ENCODE measurements at places on chromosomes 6 and 20.

GRCh38 chr20:20446001-20446400 lies 78.1 kb downstream of the INSM1 start:
- DNase-seq: no peak

GRCh38 chr20:3645309-3646066 lies 17.7 kb downstream of the GFRA4 start:
- no peak for DNase-seq

- DNase-seq: no peak
Observed at GRCh38 chr20:59429396-59429795, 129.0 kb downstream of the EDN3 start.

DNA sequence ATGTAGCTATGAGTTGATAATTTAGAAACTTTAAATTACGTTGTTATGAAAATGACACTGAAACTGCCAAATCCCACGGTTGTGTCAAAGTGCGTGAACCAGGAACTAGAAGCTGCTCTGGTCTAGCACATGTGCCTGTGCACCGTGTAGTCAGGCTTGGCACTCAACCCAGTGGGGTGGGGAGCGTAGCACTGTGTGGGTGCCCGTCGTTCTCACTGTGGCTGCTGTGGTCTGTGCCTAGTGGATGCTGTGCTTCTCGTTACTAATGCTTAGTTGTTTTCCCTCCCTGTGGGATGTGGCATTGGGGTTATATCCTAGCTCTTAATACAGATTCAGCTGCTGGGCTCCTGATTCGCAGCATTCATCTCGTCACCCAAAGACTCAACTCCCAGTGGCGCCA lies 46.2 kb upstream of the ADIG start:
- DNase-seq: no peak

DNA sequence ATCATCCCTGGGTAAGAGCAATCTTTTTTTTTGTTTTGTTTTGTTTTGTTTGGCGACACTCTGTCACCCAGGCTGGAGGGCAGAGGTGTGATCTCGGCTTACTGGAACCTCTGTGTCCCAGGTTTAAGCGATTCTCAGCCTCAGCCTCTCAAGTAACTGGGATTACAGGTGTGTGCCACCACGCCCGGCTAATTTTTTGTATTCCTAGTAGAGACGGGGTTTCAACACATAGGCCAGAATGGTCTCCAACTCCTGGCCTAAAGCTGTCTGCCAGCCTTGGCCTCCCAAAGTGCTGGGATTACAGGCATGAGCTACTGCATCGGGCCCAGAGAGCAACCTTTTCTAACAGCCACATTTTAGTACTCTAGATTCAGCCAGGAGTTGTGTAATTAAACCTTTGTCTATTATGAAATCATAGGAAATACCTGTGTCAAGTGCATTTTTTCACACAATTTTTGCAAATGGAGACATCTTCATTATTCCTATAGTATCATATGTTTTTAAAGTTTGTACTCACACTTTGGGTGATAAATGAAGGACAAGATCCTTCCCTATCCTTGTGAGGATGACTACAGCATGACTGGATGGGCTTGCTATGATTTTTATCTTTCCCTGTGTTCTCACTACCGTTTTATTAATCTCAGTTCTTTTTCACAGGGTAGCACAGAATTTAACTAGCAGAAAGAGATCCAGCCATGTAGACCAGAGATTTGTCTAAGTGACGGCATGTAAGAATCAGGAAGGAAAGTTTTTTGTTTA lies 82.6 kb downstream of the OR2B2 start:
- DNase-seq: no peak

DNA sequence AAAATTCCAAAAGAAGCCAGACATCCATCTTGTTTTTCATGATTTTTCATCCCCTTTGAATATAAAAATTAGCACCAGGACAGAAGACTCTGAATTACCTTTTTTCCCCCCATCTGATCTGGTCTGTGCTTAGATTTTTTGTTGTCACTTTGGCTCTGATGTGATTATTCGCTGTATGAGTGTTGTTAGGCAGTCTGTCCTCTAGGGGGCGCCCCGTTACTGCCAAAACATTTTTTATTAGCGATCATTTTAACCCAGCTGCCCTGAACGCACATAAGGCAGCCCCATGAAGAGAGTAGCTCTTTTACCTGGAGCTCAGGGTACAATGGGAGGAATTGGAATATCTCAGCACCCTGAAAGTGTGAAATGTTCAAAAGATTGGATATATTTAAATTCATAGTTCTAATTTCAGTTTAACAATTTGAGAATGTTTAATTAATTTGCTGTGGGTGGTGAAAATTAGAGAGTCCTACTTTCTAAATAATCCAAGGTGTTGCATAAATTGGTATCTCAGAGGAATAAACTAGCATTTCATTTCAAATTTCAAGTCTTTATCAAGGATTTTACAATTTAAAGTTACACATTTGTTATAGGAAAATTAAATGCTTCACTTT lies 60.8 kb downstream of the PRPH2 start:
- DNase-seq: peak; percentile 27

DNA sequence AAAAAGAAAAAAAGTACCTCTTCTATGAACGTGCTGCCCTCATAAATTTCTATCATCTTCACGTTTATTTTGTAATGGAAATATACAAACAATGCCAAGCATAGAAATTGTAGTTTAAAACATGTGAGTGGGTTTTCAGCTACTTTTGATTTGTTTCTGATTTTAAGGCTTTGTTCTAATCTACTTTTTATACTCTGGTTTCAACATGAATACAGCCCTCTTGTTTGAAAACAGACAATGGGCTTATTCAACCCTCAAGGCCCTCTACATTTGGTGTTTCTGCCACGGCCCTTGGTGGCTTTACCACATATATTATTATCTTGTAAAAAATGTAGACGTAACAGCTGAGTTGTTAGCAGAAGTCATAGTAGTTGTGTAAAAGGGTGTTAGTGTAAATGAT lies 153.9 kb downstream of the SOX4 start:
- DNase-seq: no peak

DNA sequence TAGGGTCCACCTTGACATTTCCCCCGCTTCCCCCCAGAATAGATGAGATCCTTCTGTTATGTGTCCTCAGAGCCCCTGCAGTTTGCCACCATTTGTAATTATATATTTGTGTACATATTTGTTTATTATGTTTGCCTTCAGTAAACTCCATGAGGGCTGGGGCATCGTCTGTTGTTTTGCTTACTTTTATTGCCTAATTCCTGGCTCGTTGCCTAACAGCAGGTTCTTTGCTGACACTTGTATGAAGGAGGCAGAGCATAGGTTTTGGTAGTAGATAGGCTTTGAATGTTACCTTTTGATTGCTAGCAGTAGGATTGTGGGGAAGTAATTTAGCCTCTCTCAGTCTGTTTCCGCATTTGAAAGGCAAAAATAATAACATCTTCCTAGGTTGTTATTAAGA lies 9.9 kb downstream of the MAP3K4 start:
- no peak for DNase-seq

GRCh38 chr6:87738744-87739143 lies 36.7 kb upstream of the AKIRIN2 start:
- DNase-seq: no peak

GRCh38 chr6:117505311-117505710 lies 22.8 kb downstream of the DCBLD1 start:
- DNase-seq: no peak

DNA sequence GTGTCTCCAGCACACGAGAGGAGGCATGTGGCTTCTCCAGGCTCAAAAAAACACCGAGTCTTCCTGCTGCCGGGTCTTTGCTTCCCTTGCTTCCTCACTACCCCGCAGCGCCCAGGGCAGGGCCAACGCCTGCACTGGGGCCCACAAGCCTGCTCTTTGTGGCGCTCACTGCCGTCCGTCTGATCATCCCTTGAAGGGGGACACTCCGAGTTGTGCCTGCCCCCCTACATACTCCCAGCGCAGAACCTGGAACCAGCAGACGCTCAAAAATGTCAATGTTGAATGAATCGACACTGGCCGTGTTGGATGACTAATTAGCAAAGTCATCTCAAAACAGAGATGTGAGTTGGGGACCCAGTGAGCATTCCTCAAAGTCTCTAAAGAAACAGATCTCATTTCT lies 8.1 kb upstream of the ARFGAP1 start:
- DNase-seq: no peak

DNA sequence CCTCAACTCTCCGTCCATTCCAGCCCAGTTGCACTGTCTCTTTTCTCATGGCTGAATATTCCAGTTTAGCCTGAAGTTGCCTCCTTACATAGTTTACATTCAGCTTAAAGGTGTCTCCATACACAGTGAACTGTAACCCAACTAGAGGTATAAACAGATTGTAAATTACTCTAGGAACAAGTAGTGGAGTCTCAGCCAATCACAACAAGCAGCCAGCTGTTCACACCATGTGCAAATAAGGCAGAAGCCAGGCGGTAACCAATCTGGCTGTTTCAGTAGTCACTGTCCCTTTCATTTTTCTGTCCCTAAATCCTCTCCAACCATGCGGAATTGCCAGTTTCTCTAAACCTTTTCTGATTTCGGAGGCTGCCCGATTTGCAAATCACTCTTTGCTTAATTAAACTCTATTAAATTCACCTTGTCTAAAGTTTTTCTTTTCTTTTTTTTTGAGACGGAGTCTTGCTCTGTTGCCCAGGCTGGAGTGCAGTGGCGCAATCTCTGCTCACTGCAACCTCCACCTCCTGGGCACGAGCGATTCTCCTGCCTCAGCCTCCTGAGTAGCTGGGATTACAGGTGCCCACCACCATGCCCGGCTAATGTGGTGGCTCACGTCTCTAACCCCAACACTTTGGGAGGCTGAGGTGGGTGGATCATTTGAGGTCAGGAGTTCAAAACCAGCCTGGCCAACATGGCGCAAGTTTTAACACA lies 37.6 kb upstream of the GFOD1 start:
- no peak for DNase-seq

DNA sequence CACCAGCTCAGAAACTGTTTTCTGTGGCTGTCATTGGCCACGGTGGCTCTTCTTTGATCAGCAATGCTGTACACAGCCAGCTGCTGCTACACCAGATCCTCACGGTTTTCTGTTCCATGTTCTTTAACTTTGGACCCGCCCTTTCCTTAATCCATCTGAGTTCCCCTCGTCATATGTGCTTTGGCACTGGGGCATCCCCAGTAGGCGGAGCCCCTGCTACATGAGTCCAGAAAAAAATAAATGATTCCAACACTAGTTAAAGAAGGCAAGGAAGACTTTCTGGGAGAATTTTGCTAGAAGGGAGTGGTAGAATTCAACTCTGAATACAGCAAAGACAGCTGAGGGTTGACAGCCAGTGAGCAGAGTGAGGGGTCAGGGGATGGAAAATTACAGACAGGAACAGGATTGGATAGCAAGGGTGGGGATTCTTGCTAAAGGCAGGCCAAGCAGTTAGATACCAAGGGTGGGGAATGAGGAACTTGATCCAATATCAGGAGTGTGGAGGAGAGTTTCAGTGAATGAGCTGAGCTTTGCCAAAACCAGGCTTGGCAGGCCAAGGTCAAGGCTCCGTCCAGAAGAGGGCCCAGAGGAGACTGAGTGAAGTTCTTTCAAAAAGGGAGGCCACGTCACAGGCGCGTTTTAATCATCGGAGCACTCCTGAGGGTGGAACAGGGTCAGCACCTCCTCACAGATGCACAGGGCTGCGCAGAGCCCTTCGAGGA lies 391.8 kb downstream of the CDH4 start:
- no peak for DNase-seq

DNA sequence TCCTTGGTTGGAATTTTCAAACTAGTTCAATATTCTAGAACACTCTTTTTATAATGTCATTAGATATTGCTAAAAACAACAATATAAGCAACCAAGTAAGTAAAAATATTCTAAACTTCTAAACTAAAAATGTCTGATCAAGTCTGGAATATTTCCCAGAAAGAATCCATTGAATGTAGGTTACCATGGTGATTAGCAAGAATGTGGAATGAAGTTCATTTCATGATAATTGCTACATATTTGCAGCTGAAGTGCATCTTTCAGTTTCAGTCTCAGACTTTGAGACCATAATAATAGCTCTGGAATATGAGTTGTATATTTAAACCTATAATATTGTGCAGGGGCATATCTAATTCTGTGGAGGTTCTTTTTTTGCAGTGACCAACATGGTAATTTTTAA lies 61.0 kb upstream of the NKAIN2 start:
- no peak for DNase-seq

DNA sequence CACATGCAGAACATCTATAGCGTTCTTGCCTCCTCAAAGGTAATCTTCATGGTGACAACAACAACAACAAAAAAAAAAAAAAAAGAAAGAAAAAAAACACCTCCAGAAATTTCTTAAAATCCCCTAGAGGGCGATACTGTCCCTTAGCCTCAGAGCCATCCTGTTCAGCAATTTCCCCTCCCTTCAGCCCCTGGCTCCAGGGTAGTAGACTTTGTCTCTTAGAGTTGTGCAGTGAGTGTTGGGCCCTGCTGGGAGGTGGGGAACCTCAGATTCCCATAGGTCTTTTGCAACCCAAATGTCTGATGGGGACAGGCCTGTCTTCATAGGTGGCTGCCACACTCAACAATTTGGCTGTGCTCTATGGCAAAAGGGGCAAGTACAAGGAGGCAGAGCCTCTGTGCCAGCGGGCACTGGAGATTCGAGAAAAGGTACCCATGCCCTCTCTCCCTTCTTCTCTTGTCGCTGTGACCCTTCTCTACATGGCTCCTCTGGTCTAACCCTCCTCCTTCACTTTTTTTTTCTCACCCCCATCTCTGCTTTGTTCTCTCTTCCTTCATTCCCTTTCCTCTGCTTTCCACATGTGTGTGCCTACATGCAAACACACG lies 6.0 kb upstream of the PTK7 start:
- DNase-seq: no peak

DNA sequence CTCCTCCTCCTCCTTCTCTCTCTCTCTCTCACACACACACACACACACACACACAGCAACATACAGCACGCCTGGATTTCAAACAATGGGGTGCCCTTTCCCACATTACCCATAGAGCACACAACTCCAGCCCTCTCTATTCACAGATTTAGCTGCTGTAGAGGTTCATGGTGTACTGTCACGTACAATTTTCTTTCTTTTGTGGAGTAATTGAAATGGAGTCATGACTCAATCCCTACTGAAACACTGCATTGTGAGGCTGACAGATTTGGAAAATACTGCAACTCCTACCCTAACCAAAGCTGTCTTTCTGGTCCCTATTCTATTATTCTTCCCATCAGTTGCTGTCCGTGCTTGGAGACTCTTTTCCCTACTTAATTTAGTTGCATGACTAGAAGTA lies 166.9 kb downstream of the EDN1 start:
- no peak for DNase-seq

- no peak for DNase-seq
Observed at GRCh38 chr6:158468666-158469065, 91.2 kb upstream of the TMEM181 start.

DNA sequence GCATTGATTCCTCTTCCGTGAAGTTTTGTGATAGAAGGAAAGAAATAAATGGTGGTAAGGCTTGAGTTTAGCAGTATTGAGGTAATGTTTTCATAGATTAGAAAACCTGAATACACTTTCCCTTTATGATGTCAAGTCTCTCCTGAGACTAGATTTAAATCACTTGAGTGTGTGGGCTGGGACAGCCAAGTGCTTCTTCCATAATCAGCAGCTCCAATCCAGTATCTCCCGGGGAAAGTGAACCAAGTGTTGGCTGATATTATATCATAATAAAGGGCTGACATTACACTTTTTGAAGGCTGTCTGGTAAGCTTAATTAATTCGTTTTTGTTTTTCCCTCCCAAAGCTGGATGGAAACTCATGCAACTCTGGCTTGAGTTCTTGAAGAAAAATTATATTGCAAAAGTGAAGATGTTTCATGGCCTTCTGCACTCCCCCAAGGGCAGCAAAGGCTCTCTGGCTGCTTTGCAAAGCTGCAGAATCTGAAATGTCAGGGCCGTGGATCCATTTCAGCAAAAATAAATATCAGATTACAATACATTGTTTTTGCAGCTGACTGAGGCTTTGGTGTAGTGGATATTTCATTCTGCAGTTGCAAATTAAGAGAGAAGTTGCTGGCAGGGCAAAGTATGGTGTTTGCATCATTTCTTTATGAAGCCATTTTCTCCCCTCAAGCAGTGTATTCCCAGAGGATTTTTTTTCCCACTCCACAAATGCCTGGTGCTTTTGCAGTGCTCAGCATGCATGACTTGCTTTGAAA lies 101.2 kb downstream of the MKKS start:
- no peak for DNase-seq
